ENCODE measurements at places on chromosomes 12 and 14.

GRCh38 chr14:66037361-66037760, 448.8 kb upstream of the CCDC196 start:
- DNase-seq: no peak

DNA sequence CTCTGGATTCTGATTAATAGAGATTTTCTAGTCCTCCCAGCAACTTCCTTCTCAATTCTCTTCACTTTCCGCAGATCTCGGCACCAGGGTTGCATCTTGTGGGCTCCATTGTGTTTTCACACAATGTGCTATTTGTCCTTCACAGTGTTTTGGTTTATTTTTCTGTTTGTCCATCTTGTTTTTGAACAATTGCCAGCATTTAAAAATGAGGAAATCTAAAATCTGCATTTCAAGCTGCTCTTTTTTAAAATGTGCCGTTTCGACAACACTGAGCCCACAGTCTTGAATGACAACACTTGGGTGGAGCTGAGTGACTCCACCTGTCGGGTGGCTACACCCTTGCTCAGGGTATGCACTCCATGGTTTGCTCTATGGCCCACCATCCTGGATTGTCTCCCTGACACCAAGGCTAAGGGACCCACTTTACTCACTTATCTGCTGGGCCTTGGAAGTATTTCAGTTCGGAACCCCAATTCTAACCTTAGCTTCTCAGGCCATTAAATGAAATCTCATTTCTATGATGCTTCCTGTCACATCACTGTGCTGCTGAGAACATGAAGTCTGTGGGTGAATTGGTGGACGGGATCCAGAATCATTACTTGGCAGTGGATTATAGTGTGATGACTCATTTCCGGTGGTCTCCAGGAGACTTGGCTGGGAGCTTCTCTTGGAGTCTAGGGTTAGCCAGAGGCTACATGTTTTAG, 3.4 kb upstream of the MYRFL start:
- DNase-seq: no peak

- DNase-seq: no peak
These were observed 1496.8 kb upstream of the TMEM132C start for GRCh38 chr12:126770188-126770587.

DNA sequence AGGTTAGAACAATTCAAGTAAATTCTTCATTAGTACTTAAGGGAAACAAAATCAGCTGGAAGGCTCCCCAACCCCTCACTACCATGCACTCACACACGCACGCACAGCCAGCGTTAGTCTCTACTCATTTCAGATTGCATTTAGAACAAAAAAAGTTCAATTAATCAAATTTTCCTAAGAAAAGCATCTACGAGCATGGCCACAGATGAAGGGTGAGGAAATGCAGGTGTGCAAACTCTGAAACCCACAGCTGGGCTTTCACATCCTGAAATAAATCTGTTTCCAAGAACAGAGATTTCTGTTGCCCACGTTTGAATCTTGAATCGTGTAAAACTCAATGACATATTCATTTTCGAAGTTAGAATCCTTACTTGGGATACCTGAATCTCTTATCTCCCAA, 62.6 kb downstream of the SEL1L start:
- DNase-seq: no peak

GRCh38 chr12:128643155-128643554, 180.6 kb downstream of the SLC15A4 start:
- DNase-seq: no peak

- no peak for DNase-seq
These were observed 105.9 kb downstream of the RBM19 start for GRCh38 chr12:113860059-113860820.

GRCh38 chr14:84767434-84767833, 762.5 kb upstream of the FLRT2 start:
- DNase-seq: no peak

- DNase-seq: peak; percentile 16
These were observed 196.4 kb downstream of the RPAP3 start for GRCh38 chr12:47509398-47509851.

DNA sequence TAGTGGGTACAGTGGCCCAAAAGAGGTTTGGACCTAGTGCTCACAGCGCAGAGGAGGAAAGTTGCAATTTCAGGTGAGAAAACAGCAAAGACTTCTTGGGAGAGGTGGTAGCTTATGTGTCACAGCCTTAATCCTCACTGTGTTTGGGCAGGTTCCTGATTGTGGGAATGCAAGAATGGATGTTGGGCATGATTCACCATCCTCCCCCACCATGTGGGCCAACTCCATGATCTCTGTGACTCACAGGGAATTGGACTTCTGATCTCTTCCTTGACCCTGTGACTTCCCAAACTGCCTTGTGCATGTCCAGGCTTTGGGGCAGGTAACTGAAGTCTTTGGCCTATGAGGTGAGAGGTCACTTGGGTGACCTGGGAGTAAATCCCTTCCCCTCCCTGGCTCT, 1.8 kb upstream of the CHST11 start:
- no peak for DNase-seq

- no peak for DNase-seq
These were observed 530.0 kb downstream of the BCL11B start for GRCh38 chr14:98742001-98742400.

GRCh38 chr14:60848066-60848465, 113.5 kb downstream of the MNAT1 start:
- DNase-seq: no peak

DNA sequence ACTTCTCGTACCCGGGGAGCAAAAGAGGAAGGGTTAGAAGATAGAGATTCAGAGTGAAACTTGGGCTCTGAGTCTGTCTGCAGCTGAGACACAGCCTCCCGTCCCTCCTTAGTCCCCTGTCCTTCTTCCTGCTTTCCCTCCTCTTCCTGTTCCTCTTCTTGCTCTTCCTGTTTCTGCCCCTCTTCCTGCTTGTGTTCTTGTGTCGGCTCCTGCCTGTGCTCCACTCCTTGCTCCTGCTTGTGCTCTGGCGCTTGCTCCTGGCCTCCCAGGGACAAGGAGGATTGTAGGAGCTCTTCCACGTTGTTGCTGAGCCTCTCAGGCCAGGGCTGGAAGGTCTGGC, 3.0 kb downstream of the ACRBP start:
- no peak for DNase-seq

DNA sequence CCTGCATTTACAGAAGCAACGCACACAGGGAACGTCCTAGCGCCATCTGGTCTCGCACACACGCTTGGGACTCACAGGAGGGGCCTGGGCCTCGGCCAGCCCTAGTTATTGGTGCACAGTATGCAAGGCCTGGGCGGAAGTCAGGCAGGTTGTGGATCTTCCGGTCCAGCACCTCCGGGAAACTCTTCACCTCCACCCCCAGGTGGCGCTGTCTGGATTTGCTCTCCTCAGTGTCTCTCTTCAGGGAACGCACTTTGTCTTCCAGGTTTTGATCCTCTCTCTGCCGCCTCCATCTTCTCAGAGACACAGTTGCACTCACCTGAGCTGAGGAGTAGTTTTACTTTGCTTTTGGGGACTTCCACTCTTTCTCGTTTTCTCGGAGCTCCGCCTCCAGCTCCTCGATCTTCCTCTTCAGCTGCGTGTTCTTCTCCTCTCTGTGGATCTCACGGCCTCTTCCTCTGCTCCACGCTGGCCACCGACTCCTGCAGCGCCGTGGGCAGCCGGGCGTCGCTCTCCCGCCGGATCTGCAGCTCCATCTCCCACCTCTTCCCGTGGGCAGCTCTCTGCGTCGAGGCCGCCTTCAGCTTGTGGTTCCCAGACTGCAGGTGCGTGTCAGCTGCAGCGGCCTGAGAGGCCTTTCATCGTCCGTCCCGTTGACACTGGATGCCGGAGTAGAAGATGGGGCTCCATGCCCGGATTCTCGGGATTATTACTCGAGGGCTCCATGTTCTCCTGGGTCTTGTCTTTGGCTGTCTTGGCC, 933.8 kb downstream of the TMEM121 start:
- no peak for DNase-seq

- no peak for DNase-seq
These were observed 11.4 kb downstream of the PRORP start for GRCh38 chr14:35133542-35134328.

DNA sequence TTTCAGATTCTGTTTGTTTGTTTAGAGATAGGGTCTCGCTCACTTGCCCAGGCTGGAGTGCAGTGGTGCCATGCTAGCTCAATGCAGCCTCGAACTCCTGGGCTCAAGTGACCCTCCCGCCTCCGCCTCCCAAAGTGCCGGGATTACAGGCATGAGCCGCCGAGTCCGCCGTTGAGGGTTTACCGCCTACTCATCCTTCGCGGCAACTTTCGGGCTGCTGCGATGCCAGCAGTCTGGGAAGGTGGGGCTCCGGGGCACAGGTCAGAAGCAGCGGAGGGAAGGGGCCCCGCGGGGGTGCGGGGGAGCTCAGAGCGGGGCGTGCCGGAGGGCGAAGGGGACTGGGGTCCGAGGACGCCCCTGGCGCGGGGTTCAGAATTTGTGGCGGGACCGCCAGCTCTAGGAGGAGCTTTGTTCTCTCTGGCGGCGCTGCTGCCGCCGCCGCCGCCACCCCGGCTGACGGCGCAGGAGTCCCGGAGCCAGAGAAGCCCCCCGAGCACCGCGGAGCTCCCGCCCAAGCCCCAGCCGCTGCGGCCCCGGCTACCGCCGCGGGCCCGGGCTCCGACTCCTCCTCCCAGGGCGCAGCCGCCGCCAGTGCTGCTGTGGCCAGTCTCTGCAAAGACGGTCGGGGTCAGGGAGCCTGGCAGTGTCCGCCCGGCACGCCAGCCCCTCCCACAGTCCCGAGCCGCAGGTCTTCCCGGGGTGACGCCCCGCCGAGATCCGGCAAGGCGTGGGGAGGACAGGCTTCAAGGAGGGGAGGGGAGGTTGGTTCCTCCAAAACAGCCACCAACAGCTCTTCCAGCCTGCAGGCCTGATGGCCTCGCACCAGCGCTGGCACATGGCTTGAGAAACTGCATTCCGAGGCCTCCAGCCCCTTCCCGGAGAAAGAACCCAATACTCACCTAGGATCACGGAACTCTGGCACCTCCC, 10.9 kb upstream of the KRT77 start:
- DNase-seq: peak; percentile 33

- no peak for DNase-seq
These were observed 277.9 kb downstream of the ITPR2 start for GRCh38 chr12:26555139-26555538.

DNA sequence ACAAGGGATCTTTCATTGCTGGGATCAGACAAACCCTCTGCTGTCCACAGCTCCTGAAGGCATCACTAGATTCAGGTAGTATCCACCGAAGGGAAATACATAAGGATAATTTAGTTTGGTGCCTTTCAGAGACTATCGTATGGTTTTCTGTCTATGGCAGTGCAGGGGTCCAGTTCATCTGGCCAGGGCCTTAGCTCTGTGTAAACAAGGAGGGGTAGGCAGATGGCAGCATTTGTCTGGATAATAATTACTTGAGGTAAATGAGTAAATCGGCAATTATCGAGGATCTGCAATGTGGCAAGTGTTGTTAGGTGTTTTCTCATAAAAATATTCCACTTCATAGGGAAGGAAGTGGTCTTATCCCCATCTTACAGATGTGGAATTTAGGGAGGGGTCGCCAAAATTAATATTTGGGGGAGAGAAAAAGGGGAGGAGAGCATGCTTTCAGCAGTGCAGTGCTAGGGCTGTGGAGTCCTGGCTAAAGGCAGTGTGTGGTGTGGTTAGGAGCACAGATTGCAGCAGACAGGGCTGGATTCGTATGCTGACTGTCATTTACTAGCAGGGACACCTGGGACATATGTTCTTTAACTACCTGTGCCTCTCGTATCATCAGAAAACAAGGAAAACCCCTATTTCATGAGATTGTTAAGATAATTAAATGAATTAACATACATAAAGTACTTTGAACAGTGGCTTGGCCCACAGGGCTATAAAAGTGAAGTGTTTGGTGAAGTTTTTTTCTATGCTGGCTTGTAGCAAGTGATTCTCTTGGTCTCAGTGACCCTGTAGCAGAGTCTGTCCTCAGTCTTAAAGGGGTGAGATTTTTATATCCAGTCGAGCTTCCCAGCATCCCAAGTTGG, 27.1 kb downstream of the RASSF8 start:
- peak; percentile 70 for DNase-seq

- no peak for DNase-seq
These were observed 267.7 kb downstream of the MED13L start for GRCh38 chr12:116009805-116010204.

GRCh38 chr12:120847814-120848213, 56.3 kb downstream of the SPPL3 start:
- no peak for DNase-seq

DNA sequence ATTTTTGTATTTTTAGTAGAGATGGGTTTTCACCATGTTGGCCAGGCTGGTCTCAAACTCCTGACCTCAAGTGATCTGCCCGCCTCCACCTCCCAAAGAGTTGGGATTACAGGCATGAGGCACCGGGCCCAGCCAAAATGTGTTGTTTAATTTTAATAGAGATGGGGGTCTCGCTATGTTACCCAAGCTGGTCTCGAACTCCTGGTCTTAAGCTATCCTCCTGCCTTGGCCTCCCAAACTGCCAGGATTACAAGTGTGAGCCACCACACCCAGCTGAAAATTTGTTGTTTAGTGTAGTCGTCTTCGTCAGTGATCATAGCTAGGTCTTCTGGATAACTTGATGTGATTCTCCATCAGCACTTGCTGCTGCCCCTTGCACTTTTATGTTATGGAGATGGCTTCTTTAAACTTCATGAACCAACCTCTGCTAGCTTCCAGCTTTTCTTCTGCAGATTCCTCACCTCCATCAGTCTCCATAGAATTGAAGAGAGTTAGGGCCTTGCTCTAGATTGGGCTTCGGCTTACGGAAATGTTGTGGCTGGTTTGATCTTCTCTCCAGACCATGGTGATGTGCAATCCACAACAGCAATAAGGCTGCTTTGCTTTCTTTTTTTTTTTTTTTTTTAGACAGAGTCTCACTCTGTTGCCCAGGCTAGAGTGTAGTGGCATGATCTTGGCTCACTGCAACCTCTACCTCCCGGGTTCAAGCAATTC, 13.0 kb downstream of the ISCU start:
- DNase-seq: no peak

DNA sequence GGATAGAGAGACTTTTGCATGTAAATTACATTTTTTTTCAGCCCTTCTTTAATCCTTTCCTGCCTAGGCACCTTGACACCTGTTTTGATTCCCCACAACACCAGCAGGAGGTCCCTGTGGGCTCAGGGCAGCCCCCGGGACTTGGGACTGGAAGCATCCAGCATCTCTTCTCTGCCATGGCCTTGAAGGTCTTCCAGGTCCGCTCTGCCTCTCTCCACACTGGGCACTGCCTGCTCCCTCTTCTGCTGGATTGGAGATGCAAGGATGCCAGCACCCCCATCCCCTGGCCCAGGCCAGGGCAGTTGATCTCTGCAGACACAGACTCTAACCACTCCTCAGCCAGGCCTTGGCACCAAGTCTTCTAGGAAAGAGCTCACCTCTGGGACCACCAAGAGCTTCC, 134.5 kb upstream of the C14orf180 start:
- no peak for DNase-seq

DNA sequence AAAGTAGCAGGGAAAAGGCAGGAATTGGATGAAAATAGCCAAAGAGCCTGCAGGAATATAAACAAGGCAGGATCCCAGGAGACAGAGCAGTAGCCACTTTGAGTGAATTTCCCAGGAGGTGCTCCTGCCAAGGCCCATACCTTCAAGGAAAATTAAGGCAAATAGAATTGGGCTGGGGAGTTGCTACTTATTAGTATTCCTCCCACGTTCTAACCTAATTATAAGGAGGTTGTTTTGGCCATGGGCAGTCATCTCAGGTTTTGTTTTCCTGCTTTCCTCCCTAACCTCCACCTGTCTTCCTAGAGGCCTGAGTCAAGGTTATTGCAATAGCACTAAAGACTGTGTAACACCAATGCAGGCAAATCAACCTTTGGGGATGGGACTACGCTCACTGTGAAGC, 73.1 kb downstream of the DAD1 start:
- no peak for DNase-seq
